ENCODE measurements at places on chromosomes 1 and 21.

DNA sequence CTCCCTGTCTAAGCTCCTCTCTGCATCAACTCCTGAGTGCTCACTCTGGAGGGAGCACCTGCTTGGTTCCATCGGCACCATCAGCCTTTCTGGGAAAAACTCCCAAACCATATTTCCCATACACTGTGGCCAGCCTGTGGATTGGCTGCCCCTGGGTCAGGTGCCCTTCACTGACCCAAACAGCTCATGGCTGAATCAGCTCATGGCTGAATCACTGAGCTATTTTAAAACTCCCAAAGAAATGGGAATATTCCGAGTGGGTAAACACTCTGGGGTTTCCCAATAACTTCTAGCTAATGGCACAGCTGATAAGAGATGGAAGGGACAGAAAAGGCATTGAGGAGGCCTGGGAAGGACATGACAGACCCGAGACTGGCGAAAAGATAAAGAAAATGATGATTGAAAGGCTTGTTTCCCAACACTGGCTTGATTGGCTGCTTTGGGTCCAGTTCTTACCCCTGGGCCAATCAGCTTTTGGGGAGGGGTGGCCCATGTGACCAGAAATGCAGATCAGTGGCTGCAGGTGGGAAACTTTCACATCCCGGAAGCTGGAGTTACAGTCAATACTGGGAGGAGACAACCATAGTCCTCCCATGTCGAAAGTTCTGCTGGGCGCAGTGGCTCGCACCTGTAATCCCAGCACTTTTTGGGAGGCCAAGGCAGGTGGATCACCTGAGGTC lies 37.3 kb upstream of the KAZN start:
- DNase-seq, result no peak

- no peak for DNase-seq
These were observed 61.8 kb downstream of the PUM1 start for GRCh38 chr1:31003613-31004230.

DNA sequence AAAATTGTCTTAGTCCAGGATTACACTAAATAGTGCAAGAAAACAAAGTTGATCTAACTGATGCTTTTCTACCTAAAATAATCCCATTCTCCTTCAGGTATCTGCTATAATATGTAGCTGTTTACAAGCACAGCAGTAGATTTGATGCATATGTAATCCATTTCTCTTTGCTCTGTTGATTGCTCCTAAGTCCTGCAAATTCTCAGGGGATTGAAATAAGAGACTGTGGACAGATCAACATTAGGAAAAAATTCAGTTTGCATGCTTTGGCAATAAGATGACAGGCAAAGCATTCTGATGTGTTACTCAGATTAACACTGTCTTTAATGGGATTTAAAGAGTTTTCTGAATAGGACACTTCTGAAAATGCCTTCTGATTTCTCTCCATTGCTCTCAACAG lies 34.7 kb downstream of the RNF11 start:
- no peak for DNase-seq

GRCh38 chr21:26948194-26948593 lies 18.7 kb downstream of the ADAMTS5 start:
- no peak for DNase-seq

GRCh38 chr1:65470766-65471165 lies 50.3 kb downstream of the LEPR start:
- DNase-seq, result no peak

GRCh38 chr1:108200687-108201051 lies 526 bp upstream of the SLC25A24 start:
- DNase-seq, result peak; percentile 31

DNA sequence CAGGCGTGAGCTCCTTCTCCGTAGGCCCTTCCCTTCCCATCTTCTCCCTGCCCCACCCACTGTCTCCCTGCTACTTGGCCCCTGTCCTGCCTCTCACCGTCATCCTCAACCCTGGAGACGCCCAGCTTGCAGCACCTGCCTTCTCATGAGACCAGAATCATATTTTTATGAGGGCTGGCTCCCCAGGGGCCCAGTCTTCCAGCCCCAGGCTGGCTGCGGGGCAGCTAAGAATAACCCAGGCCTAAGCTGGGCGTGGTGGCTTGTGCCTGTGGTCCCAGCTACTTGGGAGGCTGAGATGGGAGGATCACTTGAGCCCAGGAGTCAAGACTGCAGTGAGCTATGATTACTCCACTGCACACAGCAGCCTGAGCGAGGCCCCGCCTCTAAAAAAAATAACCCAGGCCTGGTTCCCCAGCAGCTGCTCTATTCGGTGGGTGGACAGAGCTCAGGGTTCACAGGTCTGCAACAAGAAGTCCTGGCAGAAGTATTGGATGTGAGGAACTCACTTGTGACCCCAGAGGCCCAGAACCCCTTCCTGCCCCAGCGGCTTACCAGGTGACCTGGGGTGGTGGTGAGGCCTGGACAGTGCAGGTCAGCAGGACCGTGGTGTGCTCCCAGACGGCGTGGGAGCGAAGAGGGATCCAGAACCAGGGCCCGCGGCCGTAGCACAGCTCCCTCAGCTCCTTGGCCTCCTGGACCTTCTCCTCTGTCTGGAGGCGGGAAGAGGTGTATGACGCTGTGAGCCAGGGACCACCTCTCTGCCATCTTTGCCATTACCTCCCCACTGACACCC lies 6.4 kb downstream of the MYOM3 start:
- no peak for DNase-seq

GRCh38 chr1:73160759-73161158 lies 878.4 kb upstream of the NEGR1 start:
- no peak for DNase-seq

GRCh38 chr1:53196017-53196484 lies 573 bp upstream of the CPT2 start:
- no peak for DNase-seq

DNA sequence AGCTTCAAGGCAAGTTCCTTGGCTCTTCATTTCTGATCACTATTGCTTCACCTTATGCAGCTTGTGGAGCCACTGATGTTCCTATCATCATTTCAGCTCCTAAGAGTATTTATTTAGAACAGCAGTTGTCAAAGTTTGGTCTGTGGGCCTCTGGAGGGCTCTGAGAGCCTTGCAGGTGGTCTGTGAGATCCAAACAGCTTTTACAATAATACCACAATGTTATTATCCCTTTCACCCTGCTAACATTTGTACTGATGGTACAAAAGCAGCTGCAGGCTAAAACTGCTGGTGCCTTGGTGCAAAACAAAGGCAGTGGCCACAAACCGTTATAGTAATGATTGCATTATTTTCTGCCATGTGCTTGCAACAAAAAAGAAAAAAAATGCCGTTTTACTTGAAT lies 33.8 kb downstream of the PATJ start:
- no peak for DNase-seq

DNA sequence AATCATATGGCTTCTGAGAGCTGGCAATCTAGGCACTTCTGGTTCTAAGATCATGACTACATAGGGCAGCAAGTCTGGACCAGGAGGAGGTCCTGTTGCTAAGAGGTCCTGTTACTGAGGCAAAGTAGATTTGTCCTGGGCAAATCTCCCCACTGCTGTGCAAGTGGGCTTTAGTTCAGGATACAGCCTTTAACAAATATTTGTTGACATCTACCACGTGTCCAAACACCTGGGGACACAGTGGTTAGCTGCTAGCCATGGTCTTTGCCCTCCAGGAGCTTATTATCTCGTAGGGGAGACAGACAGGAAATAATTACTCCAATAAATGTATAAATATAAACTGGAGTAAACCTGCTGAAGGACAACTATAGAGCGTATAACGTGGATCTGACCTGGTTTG lies 3.2 kb downstream of the CGN start:
- no peak for DNase-seq

DNA sequence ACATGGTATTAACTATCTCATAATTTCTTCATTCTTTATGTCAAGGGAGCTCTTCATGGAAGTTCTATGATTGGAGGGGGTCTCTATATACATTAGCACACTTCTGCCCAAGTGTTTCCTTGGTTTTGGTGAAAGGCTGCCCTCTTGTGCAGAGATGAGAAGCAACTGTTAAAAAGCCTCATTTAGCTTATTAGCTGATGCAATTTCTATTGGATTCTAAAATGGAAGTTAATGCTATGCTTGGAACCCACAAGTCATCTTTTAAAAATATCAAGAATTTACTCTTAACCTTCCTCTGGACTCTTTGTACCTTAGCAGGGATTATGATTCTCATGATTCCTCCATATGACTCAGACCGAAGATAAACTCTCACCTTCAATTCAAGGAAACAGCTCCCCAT lies 328.9 kb downstream of the PTBP2 start:
- DNase-seq, result no peak

DNA sequence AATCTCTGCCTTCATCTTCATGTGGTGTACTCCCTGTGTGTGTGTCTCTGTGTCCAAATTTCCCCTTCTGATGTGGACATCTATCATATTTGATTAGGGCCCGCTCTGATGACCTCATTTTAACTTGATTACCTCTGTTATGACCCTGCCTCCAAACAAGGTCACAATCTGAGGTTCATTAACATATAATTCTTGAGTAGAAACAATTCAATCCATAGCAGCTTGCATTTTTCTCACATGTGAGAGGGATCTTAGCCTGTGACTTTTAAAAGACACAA lies 130.9 kb upstream of the RAB4A start:
- no peak for DNase-seq

DNA sequence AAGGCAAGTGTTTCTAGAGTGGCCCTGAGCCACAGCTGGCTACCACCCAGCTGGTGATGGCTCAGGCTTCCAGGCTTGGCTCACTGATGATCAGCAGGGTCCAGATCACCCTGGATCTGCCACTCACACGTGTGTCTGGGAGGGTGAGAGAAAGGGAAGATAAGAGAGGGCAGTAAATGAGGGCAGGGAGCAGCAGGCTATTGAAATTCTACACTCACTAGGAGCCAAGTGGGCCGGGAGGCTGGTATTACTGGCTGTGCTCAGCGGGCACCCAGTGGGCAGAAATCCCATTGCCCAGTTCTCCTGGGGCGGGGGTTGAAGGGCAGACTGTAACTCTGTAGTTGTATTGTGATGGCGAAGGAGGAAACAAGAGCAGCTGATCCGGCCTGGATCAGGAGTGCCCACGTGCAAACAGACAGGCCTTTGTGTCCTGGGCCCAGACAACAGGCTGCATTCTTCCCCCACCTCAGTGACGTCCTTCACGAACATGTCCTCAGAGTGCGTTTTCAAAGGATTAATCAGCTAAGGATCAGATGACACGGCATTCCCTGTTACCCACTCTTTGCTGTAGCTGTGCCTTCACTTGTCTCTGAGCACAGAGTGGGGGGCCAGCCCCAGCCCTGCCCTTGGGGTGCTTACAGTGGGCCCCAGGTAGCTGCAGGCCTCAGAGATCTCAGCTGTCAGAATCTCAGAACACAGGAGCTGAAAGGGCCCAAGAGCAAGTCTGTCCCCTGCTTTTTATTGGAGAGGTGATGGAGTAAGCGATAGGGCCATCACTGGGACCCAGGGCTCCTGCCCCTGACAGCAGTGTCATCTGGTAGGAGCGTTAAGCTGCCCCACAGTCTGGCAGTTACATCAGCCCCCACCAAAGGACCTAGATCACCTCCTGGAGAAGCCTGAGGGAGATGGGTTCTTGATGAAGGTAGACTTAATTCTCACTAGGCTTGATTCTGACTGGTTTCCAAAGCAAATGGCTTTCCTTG lies 60.5 kb downstream of the ATP1A1 start:
- DNase-seq, result no peak

- DNase-seq, result no peak
These were observed 76.6 kb upstream of the NRIP1 start for GRCh38 chr21:15141261-15141970.

- peak; percentile 62 for DNase-seq
These were observed at the start of gene DENND4B for GRCh38 chr1:153946622-153947241. TSS of gene DENND4B (minus strand) at chr1:153946718. CDS start at chr1:153944374, 2,344 bp downstream.

GRCh38 chr1:84715342-84716019 lies 25.2 kb upstream of the SSX2IP start:
- DNase-seq, result no peak

DNA sequence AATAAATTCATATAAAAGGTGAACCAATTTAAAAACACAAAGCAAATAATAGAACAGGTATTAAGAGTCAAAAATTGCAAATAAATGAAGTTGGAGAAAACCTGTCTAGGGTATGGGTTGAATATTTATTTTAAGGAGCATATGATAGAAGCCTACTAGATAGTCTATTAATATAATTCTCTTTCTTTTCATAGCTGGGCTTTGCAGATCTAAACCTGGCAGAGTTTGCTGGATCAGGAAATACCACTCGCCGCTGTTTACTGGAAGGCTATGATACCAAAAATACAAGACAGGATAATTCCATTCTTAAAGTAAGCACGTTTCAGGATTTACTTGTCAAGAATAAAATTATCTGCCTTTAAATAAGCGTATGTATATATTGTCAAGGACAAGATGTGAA lies 48.9 kb downstream of the HENMT1 start:
- DNase-seq, result no peak

DNA sequence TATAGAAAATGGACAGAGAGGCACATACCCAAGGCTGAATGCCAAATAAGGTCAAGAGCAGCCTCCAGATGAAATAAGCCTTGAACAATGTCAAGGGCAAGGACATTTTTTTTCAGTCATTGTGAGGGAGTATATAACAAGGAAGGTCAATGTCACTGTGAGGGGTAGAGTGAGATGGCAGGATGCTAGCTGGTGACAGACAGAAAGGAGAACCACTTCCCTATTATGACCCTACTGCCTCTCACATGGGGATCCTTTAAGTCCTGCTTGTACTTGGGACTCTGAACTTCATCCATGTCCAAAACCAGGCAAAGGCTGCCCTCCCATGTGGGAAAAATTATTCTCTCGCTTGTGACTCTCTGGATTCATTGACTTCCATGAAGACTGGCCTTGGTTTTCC lies 119.5 kb upstream of the COA6 start:
- no peak for DNase-seq

GRCh38 chr1:18109756-18110597 lies 2.4 kb downstream of the IGSF21 start:
- no peak for DNase-seq

DNA sequence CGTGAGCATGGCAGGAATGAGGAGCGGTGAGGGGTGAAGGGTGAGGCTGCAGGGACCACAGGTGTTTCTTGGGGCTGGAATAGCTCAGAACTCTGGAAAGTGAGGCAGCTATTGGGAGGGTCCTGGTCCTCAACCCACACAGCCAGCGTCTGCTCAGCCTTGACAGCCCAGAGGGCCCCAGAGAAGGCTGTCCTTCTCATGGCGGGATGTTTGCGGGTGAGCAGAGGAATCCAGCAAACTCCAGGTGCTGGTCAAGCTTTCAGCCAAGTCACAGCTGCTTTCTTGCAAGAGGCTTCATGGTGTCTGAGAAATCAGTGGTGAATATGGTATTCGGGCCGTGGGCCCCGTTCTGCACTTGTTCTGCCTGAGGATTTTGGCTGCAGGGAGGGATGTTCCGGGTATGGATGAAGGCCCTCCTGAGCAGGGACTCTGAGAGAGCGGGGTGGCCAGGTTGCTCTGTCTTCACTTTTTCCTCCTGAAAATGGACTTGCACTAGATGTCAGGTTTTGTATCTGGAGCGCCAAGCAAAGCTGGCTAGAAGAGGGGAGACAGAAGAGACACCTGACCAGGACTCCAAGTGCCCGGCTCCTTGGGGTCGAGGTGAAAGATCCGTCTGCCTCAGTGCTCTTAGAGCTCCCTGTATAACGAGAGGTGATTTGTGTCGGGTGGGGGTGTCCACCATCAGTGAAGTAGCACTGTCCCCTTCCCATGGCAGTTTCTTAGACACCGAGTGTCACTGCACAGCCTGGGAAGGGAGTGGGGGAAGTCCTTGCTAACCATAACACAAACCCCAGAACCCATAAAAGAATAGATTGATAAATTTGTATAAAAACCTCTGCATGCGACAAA lies 139.9 kb downstream of the PEX14 start:
- DNase-seq, result no peak
